ENCODE measurements at places on chromosomes 3 and 15.

DNA sequence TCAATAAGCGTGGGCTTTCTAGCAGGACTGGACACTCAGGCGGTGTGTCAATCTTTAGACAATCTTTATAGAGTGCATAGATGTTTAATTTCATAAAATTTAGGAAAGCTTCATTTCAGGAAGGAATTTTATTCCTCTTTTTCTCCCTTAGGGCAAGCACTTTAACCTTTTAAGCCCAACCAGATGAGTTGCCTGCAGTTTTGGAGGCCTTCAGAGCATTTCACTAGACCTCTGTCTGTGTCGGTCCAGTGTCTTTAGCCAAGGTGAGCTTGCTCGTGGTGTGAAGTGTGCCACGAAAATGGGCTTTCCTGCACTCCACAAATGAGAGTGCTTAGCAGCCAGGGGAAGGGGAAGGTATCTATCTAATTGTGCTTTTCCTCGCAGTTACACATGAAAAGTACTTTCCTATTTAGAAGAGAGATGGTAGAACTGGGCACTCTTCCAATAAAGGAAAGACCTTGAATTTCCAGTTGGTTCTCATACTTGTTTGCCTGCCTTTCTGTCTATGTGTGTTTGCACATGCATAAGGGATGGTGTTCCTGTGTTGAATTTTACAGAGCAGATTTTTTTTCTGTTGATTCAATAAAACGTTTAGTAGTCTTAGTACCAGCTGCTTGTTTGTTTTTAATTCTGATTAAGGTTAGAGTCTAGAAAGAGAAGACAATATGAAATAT lies 53.6 kb downstream of the FEZF2 start:
- DNase-seq = no peak

DNA sequence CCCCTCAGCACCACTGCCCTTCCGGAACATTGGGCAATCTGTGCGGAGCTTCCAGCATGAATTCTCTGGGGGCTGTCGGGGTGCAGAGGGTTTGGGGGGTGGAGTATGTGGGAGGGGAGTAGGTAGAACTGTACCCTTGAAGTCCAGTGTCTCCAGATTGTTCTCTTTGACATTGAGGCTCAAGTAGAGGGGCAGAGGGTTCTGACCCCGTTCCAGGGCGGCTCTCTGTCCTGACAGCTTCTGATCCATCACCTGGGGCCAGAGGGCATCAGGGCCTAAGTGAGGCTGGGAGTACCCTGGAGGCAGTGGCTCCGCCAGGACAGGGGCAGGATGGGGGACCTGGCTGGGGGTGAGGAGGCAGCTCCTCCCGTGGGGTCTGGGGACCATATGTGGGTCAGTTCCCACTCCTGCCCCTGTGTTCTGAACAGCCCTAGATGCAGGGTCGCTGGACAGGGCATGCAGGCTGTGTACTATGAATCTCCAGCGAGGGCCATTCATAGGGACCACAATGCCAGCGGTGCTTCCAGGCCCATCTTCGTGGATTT lies 22.1 kb downstream of the PLA2G4D start:
- no peak for DNase-seq

- no peak for DNase-seq
Measured at GRCh38 chr3:138675393-138675792, 66.8 kb downstream of the FAIM start.

GRCh38 chr15:51460796-51461195 lies 119.3 kb downstream of the GLDN start:
- DNase-seq = no peak

DNA sequence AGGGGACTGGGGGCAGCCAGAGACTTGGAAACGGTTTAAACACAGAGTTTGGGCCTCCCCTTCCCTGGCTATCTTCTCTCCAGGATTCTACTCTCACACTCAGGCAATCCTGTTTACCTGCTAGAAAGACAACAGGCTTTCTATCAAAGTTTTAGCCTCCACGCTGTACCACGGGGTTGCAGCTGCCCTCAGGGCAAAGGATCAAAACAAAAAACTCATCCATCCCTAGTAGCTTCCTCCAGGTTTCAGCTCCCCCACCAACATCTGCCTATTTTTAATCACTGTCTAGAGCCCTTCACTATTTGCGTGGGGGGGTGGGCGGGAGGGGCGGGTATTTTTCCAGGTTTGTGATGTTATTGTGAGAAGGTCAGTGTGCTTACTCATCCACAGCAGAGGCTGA lies 286.8 kb upstream of the TRIM42 start:
- no peak for DNase-seq

- DNase-seq = no peak
Measured at GRCh38 chr3:156455839-156456238, 99.1 kb downstream of the SSR3 start.

- DNase-seq = peak; percentile 3
Measured at GRCh38 chr15:72050700-72051099, 67.2 kb downstream of the MYO9A start.

GRCh38 chr15:80547264-80547663 lies 143.1 kb downstream of the ARNT2 start:
- DNase-seq = no peak

DNA sequence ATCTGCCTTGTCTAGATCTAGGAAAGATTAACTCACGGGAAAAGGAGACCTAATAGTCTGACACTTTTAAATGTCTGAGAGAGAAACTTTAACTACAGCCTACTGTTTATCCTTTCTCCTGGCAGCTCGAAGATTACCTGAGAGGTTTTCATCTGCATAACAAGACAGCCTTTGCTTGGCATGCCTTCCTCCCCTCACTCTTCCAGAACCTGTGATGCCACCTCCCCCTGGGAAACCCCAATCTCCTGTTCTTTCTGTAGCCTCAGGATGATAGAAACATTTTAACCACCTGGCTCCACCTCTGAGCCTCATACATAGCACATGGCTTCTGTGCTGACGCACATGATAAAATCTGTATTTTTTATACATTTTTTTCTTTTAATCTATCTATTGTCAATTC lies 420.8 kb downstream of the CNTN6 start:
- DNase-seq = no peak

GRCh38 chr3:158492685-158493084 lies 78.3 kb upstream of the MLF1 start:
- no peak for DNase-seq

Data from AG09309 (cell line).